ENCODE measurements at places on chromosomes 6 and 20.

- no peak for DNase-seq
Measured at GRCh38 chr20:58090161-58090560, 138.3 kb downstream of the ANKRD60 start.

DNA sequence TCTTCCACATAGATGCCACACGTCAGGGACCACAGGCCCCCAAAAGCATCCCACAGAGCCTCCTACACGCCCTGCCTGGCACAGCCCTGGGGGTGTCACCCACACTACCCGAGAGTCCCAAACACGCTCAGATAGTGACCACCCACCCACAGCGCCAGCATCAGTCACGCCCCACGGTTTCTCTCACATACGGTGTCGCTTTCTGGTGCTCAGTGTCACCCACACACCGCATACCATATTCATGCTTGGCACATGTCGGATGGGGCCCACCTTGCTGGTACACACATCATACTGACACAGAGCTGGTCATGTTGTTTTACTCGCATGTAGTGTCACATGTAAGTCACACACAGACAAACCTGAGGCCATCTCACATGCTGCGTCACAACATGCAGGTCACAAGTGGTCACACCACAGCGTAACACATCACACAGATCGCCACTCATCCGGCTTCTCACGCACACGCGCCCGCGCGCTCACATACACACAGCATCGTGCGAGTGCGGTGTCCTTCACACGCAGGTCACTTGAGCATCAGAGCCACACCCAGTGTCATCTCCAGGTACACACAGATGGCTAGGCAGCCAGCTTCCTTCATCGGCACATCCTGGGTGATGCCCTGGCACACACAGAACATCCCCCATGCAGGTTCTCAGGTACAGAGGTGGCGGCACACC lies 3.4 kb downstream of the TEAD3 start:
- no peak for DNase-seq

DNA sequence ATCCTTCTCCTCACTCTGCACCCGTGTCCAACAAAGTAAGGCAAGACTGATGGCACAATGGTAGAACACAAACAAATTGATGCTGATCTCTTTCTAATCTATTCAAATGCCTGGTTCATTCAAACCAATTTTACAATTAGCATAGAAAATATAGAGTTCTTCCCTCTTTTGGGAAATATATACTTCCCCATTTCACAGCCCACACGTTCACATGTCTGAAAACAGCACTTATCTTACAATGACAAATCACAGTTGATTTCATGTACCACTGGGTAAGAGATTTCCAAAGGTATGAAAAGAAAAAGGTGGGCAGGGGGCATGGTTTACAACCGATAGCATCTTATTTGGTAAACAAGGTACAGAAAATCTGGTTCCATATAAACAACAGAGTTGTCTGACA lies 137.6 kb downstream of the RNGTT start:
- DNase-seq = peak; percentile 29

DNA sequence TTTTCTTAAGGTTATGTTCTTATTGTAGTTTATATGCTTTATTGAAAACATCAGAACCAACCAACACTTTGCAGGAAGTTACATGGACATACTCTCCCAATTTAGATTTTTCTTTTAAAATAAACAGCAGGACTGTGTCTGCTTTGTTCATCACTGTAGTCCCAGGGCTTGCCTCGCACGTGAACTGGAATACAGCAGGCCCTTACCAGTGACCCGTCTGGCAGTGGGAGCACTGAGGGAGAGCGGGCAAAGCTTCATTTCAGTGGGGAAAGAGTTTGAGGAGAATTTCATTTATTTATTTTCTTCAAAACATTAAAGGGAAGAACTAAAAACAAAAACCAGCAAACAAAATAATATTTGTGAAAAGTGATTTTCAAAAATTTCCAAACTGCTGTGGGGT lies 230.8 kb downstream of the PAX1 start:
- DNase-seq = no peak

GRCh38 chr20:20491784-20492264 lies 123.9 kb downstream of the INSM1 start:
- no peak for DNase-seq

DNA sequence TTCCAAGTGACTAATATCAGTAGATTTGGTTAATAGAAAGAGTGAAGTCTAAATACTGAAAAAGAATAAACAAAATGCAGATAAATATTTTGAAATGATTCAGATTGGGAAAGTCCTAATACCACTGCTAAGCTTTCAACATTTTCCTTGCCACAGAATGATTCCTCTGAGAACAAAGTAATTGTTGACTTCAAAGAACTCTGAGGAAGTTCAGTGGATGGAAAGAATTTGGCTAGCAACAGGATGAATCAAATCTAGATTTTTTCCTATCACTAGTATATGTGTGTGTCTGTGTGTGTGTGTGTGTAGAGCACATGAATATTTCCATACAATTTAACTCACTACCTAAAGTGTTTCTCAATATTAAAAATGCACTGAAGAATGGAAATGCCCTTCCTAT lies 107.9 kb upstream of the PREP start:
- DNase-seq = no peak
